ENCODE measurements at places on chromosomes 4 and X.
A peak's percentile ranks its signal among the peaks of the same experiment; 100 is the strongest.

- DNase-seq = no peak
Observed at GRCh38 chr4:169210504-169211118, 60.1 kb downstream of the SH3RF1 start.

DNA sequence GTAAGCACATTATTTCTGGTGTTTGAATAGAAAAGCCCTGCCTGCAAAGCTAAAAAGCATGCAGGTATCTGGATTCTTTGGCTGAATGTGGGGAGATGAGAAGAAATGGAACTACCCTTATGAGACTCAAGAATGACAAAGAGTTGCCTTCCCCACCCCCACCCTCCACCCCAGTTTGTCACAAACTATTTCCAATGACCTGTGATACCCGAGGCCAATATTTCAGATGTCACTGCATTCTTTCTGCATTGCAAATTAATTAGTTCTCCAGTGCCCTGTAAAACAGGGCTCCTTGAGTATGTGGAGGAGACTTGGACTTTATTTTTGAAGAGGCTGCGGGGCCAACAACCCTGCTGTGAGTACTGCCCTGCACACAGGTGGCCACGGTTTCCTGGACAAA is 116.4 kb downstream of the ZNF827 start:
- no peak for DNase-seq

GRCh38 chr4:158189422-158189821 is 16.6 kb upstream of the GASK1B start:
- DNase-seq = no peak

DNA sequence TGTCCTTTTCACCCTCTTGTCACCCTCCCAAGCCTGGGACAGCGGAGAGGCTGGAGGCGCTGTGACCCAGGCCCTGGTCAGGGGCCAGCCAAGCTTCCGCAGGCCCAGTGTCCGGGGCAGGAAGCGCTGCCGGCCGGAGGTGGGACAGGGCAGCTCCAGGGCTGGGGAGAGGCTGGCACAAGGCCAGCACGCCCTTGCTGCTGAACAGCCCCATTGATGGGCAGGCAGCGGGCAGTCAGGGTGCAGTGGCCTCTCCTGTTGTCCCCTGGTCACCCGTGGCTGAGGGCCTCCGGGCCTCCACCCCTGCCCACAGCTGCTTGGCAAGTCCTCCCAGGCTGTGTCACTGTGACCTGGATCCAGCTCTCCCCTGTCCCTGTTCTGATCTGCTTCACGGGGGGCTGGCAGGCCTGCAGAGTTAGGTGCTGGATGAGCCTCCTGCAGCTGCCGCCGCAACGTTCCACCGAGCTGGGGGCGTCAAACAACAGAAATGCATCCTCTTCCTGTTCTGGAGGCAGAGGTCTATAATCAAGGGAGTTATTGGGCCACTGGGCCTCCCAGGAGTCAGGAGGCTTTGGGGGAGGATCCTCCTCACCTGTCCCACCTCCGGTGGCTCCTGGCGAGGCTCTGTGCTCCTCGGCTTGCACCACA is 107.9 kb downstream of the PSAPL1 start:
- DNase-seq = no peak

DNA sequence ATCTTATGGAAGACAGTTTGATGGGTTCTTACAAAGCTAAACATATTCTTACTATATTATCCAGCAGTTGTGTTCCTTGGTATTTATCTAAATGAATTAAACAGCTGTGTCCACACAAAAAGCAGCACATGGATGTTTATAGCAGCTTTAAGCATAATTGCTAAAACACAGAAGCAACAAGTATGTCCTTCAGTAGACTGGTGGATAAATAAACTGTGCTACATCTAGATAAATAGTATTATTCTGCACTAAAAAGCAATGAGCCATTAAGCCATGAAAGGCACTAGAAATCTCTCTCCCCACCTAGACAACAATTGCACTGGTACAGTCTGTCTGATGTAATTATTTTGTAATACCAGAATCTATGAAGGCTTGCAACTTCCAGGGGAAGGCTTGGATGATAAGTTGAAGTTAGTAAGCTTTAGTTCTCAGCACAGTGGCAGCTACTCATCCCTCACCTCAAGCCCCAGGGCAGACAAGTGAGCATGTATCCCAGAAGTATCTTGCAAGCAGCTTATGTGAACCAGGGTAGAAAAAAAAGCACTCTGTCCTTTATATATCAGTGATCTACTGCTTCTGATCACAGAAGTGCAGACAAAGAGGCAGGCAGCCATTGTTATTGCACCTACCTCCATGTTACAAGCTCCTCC is 36.9 kb downstream of the WDR17 start:
- DNase-seq = no peak

GRCh38 chrX:45352611-45353010 is 151.9 kb upstream of the DIPK2B start:
- no peak for DNase-seq

- no peak for DNase-seq
Observed at GRCh38 chr4:9762823-9763475, 18.5 kb upstream of the DRD5 start.

DNA sequence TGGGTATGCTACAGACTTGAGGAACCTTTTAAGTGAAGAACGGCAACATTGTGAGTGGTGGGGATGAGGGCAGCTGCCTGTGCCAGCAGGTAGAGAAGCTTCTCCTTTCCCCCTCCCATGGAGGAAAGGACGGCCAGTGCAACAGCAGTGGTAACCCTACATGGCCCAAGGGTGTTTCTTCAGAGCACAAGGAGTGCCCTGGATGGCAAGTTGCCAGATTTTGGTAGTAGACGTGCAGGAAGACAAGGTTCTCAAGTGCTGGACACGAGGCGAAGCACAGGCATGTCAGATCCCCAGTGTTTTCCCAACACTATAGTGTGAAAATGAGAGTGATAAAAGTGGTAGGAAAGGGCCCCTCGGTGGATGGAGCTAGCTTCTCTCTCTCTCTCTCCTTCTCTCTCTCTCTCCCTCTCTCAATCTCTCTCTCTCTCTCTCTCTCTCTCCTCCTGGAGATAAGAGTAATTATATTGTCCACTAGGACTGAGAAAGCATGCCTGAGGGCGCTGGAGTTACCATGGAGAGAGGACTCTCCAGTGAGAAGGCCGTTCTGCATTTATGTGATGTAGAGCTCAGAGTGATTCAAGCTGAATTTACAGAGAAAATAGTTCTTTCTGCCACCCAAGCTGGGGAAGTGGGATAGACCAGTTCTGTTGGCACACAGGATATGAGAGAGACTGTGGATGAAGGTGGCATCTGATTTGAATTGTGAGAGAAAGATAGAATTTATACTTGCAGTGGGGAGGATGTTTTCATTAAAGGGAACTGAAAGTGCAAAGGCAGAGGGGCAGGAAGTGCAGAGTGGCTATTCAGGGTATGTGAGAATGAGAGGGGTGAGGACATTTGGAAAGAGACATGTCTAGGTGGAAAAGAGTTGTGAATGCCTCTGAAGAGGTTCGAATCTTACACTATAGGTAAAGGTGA is 25.7 kb upstream of the TRPC3 start:
- DNase-seq = no peak

DNA sequence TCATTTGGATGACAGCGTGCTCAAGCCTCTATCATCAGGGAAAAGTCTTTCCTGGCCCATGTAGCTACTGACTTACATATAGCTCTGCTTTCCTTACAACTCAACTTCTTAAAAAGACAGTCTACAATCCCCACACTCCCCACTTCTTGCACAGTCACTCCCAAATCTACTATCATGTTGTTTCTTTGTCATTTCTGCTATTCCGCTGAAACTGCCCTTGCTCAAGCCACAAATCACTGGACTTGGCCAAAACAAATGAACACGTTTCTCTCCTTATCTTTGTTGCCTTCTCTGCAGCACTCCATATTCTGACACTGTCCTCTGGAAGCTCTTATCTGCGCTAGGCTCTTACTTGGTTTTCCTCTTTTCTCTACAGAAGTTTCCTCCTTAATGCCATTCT is 28.2 kb downstream of the GPRIN3 start:
- no peak for DNase-seq

DNA sequence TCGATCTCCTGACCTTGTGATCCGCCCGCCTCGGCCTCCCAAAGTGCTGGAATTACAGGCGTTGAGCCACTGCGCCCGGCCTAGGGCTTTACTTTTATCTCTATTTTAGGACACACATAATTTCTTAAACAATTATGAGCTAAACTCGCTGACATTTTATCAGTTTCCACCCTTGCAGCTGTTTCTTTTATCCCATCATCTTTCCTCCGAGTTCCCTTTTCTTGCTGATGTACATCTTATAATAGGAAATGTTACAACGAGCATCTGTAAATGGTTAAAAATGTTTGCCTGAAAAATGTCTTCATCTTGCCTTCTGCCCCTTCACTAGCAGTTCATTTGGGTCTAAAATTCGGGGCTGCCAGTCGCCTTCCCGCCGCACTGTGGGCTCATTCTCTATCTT is 41.2 kb downstream of the ZFYVE28 start:
- DNase-seq = no peak

DNA sequence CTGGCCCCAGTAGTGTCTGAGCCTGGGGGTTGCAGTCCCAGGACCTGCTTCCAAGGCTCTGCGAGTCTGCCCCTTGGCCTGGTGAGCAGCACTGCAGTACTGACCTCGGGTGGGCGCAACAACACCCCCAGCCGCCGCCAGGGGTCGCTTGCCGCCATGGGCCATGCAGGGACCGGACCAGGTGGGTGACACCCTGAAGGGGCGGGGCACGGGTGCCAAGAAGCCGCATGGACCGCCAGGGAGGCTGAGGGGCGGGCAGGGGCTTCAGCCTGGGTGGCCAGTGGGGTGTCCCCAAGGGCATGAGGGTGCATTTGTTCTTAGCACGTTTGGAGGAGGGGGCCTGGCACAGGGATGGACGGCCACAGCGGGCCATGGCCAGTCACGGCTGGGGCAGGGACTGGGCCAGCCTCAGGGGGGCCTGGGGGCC is 25.0 kb downstream of the TACC3 start:
- peak; percentile 58 for DNase-seq

DNA sequence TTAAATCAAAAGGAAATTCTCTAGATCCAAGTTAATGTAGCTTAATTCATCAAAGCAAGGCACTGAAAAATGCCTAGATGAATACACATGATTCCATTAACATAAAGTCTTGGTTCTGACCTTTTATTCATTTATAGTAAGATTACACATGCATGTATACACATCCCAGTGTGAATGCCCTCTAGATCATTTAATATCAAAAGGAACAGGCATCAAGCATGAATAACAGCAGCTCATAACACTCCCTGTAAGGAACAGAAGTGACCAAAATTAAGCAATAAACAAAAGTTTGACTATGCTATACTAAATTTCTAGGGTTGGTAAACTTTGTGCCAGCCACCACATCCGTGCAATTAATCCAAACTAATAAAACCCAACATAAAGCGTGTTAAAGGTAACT is 511.5 kb downstream of the SPIN4 start:
- no peak for DNase-seq

- DNase-seq = no peak
Observed at GRCh38 chr4:158172261-158173258, at the start of gene GASK1B. Gene GASK1B, minus strand, starts transcription at chr4:158173025. Its CDS starts 1,650 bp downstream, at chr4:158171375.

DNA sequence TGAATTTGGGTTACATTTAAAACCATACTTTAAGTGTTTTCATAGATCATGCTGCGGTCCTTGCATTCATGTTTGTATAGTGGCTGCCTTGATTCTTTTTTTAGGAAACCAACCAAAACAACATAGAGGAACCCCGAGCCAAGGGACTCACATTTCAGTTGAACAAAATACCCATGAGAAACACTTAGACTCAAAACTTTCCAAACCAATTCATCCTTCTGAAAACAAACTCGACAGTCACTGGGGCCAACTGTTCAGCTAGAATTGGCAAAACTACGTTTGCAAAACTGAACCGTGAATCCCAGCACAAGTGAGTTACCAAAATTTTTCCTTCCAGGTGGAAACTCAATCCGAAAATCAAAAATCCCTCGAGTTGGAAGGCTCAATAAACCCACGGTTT is 1.4 kb downstream of the ADGRA3 start:
- no peak for DNase-seq

DNA sequence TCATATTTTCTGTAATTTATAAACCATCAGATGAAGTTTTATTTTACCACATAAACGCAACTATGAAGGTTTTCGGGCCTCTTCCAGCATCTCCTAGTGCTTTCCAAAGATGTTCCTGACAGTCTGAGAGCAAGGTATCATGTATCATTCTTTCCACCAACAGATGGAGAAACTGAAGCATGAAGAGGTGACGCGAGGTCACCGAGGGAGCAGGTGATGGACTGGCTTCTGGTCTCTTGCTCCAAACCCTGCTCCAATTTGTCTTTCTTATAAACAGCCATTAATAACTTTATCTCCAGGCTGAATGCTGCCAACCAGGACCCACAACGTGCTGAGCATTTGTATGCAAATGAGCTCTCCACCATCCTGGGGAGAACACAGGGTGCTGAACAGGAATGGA is 86.3 kb upstream of the MAML3 start:
- DNase-seq = no peak

- no peak for DNase-seq
Observed at GRCh38 chrX:149837639-149838038, 43.3 kb upstream of the MAGEA8 start.

- no peak for DNase-seq
Observed at GRCh38 chrX:1239681-1240142, 27.3 kb upstream of the CRLF2 start.

GRCh38 chr4:62487016-62487415 is 1286.9 kb downstream of the ADGRL3 start:
- no peak for DNase-seq

DNA sequence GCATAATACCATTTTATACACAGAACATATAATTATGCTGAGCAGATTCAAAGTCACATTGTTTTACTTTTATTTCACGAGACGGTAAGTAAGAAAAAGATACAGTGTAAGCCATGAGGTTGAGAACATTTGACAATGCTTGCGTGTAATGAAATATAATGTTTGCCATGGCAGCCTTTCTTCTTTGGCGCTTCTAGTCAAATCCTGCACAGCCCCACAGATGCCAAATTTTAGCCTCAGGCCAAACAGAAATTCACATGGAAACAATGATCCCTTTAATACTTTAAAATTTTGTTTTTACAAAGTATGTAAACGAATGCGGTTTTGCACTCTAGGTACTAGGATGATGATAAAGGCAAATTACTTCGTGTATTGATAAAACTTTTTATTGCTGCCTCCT is 502.7 kb upstream of the SMIM31 start:
- DNase-seq = no peak

GRCh38 chr4:151987606-151988005 is 226.8 kb upstream of the GATB start:
- DNase-seq = no peak

DNA sequence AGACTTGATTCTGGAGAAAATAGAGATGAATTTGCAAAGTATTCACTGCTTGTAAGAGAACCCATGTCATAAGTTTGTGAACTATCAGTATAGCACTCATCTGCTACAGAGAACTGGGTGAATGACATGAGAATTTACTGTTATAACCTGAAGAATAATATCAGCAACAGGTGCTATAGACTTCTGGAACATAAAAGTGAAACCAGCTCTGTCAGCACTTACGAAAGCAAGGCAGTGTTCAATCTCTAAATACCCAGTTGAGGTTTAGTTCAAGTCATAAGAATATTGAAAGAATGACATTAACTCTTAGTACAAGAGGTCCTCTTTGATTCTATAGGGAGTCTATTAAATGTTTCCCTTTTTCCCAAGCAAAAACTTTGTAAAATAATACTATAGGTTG is 232.9 kb upstream of the ANKRD50 start:
- no peak for DNase-seq
